ENCODE measurements at places on chromosomes 4 and X. TPM values are rescaled to one million over a fixed set of nuclear protein-coding genes. Genes with fewer than 3 reads are reported as not detected.

DNA sequence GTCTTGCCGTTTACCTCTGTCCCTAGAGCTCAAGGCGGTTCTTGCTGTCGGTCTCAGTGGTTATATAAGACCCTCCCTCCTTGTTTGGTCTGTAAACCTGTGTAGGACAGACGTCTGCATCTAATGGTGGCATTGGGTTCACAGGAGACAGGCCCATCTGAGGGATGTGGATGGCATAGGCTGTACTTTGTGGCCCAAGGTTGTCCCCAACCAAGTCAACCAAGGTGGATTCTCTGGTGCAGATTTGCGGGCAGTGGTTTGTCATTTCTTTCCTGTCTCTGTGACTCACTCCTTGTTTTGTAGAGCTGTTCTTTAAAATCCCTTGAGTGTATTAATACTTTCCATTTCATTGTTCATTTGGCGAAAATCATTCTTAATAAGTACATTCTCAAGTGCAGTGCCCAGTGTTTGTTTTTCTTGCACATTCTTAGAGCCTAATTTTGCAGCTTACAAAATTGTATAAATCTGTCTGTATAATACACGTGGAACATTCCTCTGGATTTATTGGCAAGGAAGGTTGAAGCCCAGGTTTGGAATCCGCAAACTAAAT lies 68.0 kb upstream of the TLR2 start:
- no peaks in the 10 kb centered on the region for H3K4me1 ChIP-seq
- no peaks in the 10 kb centered on the region for H3K27me3 ChIP-seq
- no peak overlapping the region for H3K4me3 ChIP-seq
- DNase-seq: no peak
- H3K36me3 ChIP-seq: peaks cover 60% of the 10 kb centered on the region
- no peak overlapping the region for H3K27ac ChIP-seq

STARD8 gene
- 13.9 TPM for polyA plus RNA-seq

- no peaks in the 10 kb centered on the region for H3K27me3 ChIP-seq
- no peak for DNase-seq
- no peak overlapping the region for H3K4me3 ChIP-seq
- H3K4me1 ChIP-seq: no peaks in the 10 kb centered on the region
- H3K27ac ChIP-seq: no peak overlapping the region
Measured at GRCh38 chr4:76969941-76970529, 20.5 kb downstream of the SEPTIN11 start.

- H3K27me3 ChIP-seq: no peaks in the 10 kb centered on the region
- no peak overlapping the region for H3K4me3 ChIP-seq
- no peak for DNase-seq
- no peaks in the 10 kb centered on the region for H3K4me1 ChIP-seq
- H3K36me3 ChIP-seq: no peaks in the 10 kb centered on the region
- H3K27ac ChIP-seq: no peak overlapping the region
Measured at GRCh38 chr4:119035951-119036737, 99.5 kb upstream of the MYOZ2 start.

GRCh38 chr4:178672512-178672911 lies 1230.3 kb upstream of the AGA start:
- no peak overlapping the region for H3K4me3 ChIP-seq
- H3K27me3 ChIP-seq: no peaks in the 10 kb centered on the region
- no peaks in the 10 kb centered on the region for H3K36me3 ChIP-seq
- H3K4me1 ChIP-seq: no peaks in the 10 kb centered on the region
- no peak for DNase-seq

GRCh38 chr4:174181827-174182226 lies 101.6 kb downstream of the FBXO8 start:
- peaks cover 16% of the 10 kb centered on the region for H3K27me3 ChIP-seq
- H3K36me3 ChIP-seq: no peaks in the 10 kb centered on the region
- no peak overlapping the region for H3K27ac ChIP-seq
- DNase-seq: no peak
- no peak overlapping the region for H3K4me3 ChIP-seq

DNA sequence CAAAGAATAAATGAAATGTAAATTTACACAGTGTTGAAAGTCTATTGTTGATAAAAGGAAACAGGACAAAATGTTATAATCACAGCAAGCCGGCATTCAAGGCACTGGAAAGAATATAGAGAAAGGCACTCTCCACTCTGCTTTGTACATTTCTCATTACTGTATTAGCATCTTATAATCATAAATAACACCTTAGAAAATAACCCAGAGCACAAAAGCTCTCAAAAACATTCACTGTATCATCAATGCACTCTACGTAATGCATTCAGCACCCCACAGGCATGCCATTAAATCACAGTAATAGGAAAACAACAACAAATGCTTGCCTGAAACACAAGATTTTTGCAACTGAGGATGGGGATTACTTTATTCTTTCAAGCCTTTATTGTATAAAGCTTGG lies 75.3 kb upstream of the TRPC3 start:
- H3K4me1 ChIP-seq: no peaks in the 10 kb centered on the region
- H3K27me3 ChIP-seq: no peaks in the 10 kb centered on the region
- DNase-seq: no peak
- no peaks in the 10 kb centered on the region for H3K36me3 ChIP-seq
- H3K27ac ChIP-seq: no peak overlapping the region

- no peak for DNase-seq
- H3K27ac ChIP-seq: no peak overlapping the region
- no peaks in the 10 kb centered on the region for H3K27me3 ChIP-seq
Measured at GRCh38 chr4:166165829-166166420, 292.9 kb downstream of the TLL1 start.

DNA sequence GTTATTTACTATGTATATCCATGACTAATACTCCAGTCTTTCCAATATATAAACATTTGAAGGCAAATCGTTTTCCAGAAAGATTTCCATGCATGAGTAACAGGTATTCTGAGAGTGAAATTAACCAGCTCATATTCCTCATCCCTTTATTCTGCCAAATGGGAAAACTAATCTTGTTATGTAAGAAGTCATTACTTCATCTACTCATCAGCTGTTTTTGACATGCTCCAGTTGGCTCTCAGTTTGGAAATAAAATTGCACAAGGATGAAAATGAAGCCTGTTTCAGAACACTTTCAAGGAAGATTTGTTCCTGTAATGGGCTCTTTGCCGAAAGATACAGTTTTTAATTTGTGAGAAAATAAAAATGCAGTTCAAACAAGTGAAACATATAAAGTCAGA lies 121.9 kb downstream of the KCTD8 start:
- DNase-seq: no peak
- no peaks in the 10 kb centered on the region for H3K4me1 ChIP-seq
- H3K36me3 ChIP-seq: no peaks in the 10 kb centered on the region
- no peaks in the 10 kb centered on the region for H3K27me3 ChIP-seq
- H3K4me3 ChIP-seq: no peak overlapping the region

- peaks cover 5% of the 10 kb centered on the region for H3K4me1 ChIP-seq
- DNase-seq: no peak
- no peaks in the 10 kb centered on the region for H3K36me3 ChIP-seq
- H3K27me3 ChIP-seq: no peaks in the 10 kb centered on the region
- no peak overlapping the region for H3K4me3 ChIP-seq
Measured at GRCh38 chr4:7894677-7895181, 44.9 kb downstream of the AFAP1 start.

- no peaks in the 10 kb centered on the region for H3K36me3 ChIP-seq
- H3K4me1 ChIP-seq: no peaks in the 10 kb centered on the region
- H3K27me3 ChIP-seq: no peaks in the 10 kb centered on the region
Measured at GRCh38 chr4:3807311-3807710, 41.1 kb downstream of the ADRA2C start.

DNA sequence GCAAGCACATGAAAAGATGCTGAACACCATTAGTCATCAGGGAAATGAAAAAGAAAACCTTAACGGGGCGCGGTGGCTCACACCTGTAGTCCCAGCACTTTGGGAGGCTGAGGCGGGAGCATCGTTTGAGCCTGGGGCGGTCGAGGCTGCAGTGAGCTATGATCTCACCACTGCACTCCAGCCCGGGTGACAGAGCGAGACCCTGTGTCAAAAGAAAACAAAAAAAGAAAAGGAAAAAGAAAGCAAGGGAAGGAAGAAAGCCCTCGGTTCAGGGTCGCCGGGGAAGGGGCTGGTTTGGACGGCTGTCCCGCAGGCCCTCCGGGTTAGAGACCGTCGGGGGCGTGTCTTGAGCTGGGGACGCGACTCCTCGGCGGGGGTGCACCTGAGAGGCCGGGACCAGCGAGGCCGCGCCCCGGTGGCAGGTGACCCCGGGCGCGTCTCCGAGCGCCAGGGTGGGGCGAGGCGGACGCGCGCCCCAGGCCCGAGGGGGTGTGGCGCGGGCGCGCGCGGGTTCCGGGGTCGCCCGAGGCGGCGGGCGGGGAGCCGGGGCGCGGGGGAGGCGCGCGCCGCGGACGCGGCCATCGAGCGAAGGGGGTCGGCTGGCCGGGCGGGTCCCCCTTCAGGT lies 478 bp upstream of the PLXNA3 start:
- H3K4me1 ChIP-seq: no peaks in the 10 kb centered on the region
- H3K36me3 ChIP-seq: peaks cover 18% of the 10 kb centered on the region
- H3K4me3 ChIP-seq: peak overlapping the region; percentile 59
- no peaks in the 10 kb centered on the region for H3K27me3 ChIP-seq

DNA sequence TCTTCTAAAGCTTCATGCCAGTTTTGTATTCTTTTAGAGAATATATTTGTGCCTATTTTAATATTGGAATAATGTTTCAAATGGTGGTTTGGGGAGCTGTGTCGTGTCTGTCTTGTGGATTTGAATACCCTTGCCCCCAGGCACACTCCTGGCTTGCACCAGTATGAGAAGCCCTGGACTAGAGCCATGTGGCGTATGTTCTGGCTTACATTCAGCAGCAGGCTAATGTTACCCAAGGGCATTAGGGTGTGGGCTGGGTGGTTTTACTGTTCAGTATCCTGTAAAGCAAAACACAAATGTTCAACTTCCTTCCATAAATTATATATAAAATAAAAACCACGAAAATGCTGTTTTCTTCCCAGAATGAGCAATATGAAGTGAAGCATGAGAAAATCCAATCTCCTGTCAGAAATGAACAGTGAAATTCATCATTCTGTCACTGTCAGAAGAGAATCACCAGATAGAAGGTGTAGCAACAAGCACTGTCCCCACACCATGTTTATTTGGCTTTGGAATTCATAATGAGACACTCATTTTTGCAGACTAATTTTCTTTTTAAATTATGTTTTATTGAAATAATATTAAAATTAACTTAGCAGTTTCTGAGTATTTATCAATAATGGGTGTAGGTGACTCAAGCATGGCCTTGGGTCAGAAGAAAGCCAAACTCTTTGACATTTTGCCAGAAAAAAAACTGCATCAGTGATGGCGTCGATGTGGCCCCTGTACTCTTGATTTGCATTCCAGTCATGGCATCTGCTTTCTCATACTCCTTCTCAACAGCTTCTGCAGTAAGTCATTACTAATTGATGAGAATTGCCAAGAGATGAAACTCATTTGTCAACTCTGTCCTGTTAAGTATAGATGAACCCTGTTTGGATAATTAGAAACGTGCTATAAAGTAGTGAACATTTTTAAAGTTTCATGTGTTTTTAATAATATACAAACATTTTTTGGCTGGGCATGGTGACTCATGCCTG lies 43.8 kb downstream of the WWC2 start:
- H3K27ac ChIP-seq: no peak overlapping the region
- no peaks in the 10 kb centered on the region for H3K36me3 ChIP-seq
- no peak for DNase-seq
- H3K27me3 ChIP-seq: no peaks in the 10 kb centered on the region
- H3K4me1 ChIP-seq: peaks cover 18% of the 10 kb centered on the region
- H3K4me3 ChIP-seq: no peak overlapping the region

DNA sequence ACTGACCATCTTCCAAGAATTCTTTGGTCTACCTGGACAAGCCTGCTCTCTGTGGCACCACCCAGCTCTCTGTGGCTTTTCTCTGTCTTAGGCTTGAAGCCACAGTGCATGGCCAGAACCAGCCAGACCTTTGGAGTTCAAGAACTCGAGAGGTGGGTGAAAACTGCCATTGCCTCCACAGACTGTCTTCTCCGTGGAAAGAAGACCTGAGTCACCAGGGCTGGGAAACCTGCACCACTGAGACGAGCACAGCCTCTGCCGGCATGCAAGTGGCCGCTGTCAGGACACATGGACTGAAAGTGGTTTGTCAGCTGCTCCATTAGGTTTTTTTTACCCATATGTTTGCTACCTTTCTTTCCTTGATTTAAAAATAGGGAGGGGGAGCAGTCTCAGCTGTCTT lies 74.5 kb downstream of the MGST2 start:
- DNase-seq: no peak
- no peak overlapping the region for H3K4me3 ChIP-seq
- peaks cover 54% of the 10 kb centered on the region for H3K4me1 ChIP-seq

CXCL3 gene
- polyA plus RNA-seq: 0.85 TPM

- no peak for DNase-seq
- no peaks in the 10 kb centered on the region for H3K4me1 ChIP-seq
Measured at GRCh38 chr4:22754116-22754515, 61.4 kb downstream of the GBA3 start.

DNA sequence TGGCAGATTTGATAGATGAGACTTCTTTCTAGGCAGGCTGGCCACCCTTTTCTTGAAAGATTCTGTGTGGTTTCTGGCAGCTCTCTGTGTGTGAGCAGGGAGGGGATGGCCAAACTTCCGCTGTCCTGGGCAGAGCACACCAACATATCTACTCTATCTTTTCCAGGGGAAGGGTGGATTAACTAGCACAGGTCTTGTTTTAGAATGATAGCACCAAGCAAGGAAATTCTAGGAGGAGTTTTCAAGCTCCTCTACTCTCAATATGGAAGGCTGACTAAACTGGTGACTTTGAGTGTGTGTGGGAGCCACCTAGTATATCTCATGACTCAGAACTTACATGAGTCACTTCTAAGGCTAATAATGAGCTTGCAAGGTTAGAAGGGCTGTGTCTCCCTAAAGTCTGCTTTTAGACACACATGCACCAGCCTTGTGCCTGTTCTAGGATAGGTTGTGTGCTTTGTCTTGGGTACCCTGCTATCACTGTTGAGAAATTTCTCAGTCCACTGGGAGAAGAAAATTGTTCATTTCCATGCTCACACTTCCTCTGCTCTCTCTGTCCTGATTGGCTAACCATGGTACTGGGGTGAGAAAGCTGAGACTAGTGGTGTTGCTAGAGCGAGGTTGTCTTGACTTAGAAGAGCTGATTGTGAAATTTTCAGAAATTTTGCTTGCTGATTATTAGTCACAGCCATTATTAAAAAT lies 72.9 kb downstream of the YIPF6 start:
- no peaks in the 10 kb centered on the region for H3K36me3 ChIP-seq
- no peak for DNase-seq
- H3K27me3 ChIP-seq: no peaks in the 10 kb centered on the region

FAM47E gene
- polyA plus RNA-seq: 8.5 TPM

GRCh38 chrX:19627081-19627480 lies 111.8 kb upstream of the MAP3K15 start:
- H3K27me3 ChIP-seq: peaks cover 6% of the 10 kb centered on the region
- H3K27ac ChIP-seq: no peak overlapping the region
- no peak overlapping the region for H3K4me3 ChIP-seq
- no peaks in the 10 kb centered on the region for H3K36me3 ChIP-seq

GRCh38 chr4:122731676-122732075 lies 828 bp upstream of the BBS12 start:
- no peak for DNase-seq
- H3K4me1 ChIP-seq: no peaks in the 10 kb centered on the region
- no peaks in the 10 kb centered on the region for H3K36me3 ChIP-seq
- H3K27ac ChIP-seq: no peak overlapping the region
- no peak overlapping the region for H3K4me3 ChIP-seq
- H3K27me3 ChIP-seq: no peaks in the 10 kb centered on the region

TCEANC gene
- polyA plus RNA-seq: 6.6 TPM
